ENCODE measurements at places on chromosomes 2 and 18.

DNA sequence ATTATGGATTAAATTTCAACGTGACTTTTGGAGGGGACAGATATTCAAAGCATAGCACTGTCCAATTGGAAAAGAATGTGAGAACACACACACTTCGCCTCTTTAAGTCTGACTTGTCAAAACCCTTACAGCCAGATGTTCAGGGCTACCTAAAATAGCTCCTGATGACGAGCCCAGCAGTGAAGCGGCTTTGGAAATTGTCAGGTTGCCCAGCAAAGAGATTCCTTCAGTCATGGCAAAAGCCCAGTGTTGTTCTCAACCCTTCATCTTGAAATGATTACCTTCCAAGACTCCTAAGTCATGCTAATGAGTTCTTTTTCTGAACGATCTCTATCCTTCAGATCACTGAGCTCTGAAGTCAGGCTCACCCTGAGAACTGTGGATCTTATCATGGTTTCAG is 436.6 kb downstream of the LRATD1 start:
- DNase-seq: peak; percentile 35

GRCh38 chr18:5513947-5514346 is 29.9 kb downstream of the EPB41L3 start:
- no peak for DNase-seq

DNA sequence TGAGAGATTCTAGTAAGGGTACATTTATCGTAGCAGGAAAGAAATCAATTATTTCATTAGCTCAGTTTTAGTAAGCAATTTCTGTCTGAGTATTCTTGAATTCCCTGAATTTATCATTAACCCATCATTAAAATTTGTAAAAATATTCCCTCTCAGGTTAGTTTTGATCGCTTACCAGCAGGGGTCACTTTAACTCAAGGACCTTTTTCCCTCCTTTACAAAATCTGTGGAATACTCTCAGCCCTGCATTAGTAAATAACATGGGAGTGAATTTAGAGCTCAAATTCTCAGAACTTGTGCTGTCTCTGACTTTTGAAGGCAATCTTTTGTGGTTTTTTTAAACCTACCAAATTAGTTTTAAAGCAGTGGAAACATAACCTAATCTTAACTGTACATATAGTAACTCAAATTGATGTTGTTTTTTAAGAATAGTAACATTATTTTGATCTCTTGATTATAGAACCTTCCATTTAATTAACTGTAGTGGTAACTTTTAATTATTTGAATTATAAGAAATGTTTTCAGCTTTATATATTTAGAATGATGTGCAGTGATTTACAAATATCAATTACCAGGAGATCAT is 97.2 kb downstream of the AGPS start:
- DNase-seq: no peak

DNA sequence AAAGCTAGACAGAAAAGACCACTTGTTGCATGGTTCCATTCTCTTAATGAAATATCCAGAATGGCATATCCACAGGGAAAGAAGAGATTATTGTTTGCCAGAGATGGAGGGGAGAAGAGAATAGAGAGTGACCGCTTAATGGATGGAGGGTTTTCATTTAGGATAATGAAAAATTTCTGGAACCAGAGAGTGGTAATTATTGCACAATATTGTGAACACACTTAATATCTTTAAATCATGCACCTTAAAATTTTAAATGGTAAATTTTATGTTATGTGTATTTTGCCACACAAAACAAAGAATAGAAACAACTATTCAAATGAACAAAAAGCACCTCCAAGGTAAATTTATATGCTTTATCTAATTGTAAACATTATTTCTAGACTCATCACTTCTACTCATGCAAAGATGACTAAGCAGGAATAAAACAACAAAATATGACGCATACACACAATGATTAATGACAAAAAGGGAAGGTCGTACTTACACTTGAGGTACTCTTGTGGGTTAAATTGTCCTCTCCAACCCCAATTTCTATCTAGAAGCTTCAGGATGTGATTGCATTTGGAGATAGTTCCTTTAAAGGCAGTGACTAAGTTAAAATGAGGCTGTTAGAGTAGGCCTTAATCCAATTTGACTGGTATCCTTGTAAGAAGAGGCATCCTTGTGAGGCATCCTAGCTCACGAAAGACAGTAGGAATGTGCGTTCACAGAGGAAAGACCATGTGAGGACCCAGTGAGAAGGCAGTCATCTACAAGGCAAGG is 18.7 kb upstream of the DHRS9 start:
- no peak for DNase-seq

Data from femur (tissue), 1 donor.